ENCODE measurements at places on chromosomes 5 and 9. TPM values are rescaled to one million over a fixed set of nuclear protein-coding genes. Genes with fewer than 3 reads are reported as not detected.

The SPATA31A7 gene
- total RNA-seq: not detected

The NFIB gene
- 110 TPM for total RNA-seq

The PCDHGA6 gene
- 5.7 TPM for total RNA-seq

The C5orf52 gene
- not detected for total RNA-seq

The CARTPT gene
- total RNA-seq: not detected

The WNK2 gene
- 250 TPM for total RNA-seq

The BASP1 gene
- 2.0 TPM for total RNA-seq

The ERGIC1 gene
- total RNA-seq: 81.4 TPM

The PCDH1 gene
- 17.2 TPM for total RNA-seq

The FAXDC2 gene
- 26.1 TPM for total RNA-seq

The FAM78A gene
- 69.1 TPM for total RNA-seq

The ZFP2 gene
- 0.67 TPM for total RNA-seq

The CCNJL gene
- 9.1 TPM for total RNA-seq

The TGFBI gene
- total RNA-seq: 47.6 TPM

The KCNIP1 gene
- total RNA-seq: 0.20 TPM

The SLC31A2 gene
- total RNA-seq: 13.9 TPM

The PCDHGA12 gene
- 5.1 TPM for total RNA-seq

The ORM2 gene
- total RNA-seq: not detected

The SPINK13 gene
- not detected for total RNA-seq

The CCL27 gene
- not detected for total RNA-seq

The SPATA31C1 gene
- not detected for total RNA-seq

The GABRA1 gene
- not detected for total RNA-seq

The IFNA2 gene
- not detected for total RNA-seq

The DELE1 gene
- total RNA-seq: 107 TPM

The SLC34A3 gene
- total RNA-seq: not detected

The MLANA gene
- not detected for total RNA-seq

The SEMA6A gene
- total RNA-seq: 6.4 TPM

The RNF208 gene
- 29.7 TPM for total RNA-seq

The ARSK gene
- 4.6 TPM for total RNA-seq
